Activated naive CD8-positive, alpha-beta T cell treated with anti-CD3 and anti-CD28 coated beads, Interleukin-2, amount 10 ng/mL, durations not matched to agents 7 days and 5 days (primary cell): ENCODE measurements at places on chromosomes 1 and 21.

DNA sequence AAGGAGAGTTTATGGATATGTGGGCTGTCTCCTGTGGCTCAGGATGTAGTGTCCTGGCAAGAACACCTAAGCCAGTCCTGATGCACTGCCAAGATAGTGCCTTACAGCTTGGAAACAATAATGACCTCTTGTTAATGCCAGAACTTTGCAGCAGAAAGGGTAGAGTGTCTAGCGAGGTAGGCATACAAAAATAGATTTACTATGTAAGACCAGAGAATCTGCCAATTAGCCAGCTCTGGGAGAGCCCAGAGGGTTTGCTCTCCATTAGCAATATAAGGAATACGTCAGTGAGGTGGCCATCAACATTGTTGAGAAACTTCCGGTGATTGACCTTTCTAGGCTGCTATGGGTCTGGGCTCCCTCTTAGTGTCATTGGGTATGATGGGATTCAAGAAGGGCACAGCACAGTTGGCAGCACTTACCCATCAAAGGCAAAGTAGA lies 178.5 kb upstream of the GALNT2 start:
- no peaks in the 10 kb centered on the region for H3K4me1 ChIP-seq
- no peak for DNase-seq
- H3K27ac ChIP-seq: no peak overlapping the region

DNA sequence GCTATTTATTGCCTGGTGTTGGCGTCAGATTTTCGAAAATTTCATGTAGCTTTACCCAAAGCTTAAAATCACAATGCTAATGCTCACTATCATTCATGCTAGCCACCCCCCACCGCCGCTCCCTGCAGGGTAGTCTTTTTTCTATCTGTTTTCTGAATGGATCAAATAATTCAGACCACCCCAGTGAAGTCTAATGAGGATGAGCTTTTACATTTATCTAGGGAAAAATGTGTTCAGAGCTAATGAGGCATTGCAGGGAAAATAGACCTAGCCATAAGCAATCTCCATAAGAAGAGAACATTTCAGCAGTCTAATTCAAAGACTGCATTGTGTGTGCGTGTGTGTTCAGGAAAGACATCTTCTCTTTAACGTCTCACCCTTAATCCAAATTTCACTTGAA lies 533.0 kb upstream of the PRMT6 start:
- H3K27me3 ChIP-seq: no peaks in the 10 kb centered on the region
- H3K4me1 ChIP-seq: no peaks in the 10 kb centered on the region
- H3K4me3 ChIP-seq: no peak overlapping the region
- no peaks in the 10 kb centered on the region for H3K36me3 ChIP-seq
- DNase-seq: no peak
- H3K27ac ChIP-seq: no peak overlapping the region

DNA sequence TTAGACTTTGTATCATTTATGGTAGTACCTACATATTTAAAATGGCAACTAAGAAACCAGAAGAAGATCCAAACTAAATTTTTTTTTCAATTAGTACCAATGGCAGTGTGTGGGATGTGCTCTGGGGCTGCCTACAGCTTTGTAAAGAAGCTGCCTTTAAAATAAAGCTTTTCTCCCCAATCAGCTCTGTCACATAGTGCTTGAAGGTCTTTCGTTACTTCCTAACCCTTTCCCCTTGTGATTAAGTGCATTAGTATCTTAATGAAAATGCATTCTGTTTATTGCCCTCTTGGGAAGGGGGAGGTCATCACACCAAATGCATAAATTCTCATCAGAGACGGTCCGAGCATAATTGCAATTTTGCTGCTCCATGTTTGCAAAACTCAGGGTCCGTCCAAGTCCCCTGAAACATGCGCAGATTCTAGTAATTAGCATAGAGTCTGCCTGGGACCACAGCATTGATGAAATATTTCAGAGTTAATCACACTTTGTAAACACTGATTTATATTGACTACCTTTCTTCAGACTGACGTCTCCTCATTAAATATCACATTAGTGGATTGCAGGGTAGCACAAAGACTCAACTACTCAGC lies 71.3 kb downstream of the ESRRG start:
- H3K27ac ChIP-seq: no peak overlapping the region
- DNase-seq: no peak
- H3K36me3 ChIP-seq: no peaks in the 10 kb centered on the region

DNA sequence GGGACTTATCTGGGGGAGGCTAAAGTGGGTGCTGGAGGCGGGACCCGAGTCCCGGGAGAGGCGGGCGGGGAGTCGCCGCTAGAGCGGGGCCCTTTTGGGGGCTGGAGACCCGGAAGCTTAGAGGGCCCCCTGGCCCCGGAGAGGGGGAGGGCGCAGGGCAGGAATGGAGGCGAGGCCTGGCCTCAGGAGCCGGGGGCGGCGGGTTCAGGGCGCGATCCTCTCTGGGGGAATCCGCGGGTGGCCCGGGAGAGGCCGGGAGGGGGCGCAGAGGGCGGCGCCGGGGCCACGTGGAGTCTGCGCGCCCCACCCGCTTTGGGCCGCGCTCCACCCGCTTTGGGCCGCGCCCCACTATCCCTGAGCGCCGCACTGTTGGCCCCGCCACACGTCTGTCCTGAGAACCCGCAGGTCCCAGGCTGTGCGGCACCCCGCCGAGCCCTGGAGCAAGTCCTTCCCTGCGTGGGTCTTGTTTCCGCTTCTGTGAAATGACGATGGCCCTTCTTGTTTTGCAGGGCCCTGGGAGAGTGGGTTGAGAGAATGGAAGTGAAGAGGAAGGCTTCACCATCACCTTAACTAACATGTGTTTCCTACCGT lies 84.4 kb downstream of the NKAIN1 start:
- H3K36me3 ChIP-seq: no peaks in the 10 kb centered on the region
- DNase-seq: peak; percentile 80
- H3K27ac ChIP-seq: peak overlapping the region; percentile 61
- H3K4me3 ChIP-seq: peak overlapping the region; percentile 92

GRCh38 chr1:206075786-206076755 lies 23.1 kb downstream of the RHEX start:
- H3K27ac ChIP-seq: no peak overlapping the region
- peaks cover 33% of the 10 kb centered on the region for H3K27me3 ChIP-seq
- no peaks in the 10 kb centered on the region for H3K36me3 ChIP-seq
- DNase-seq: no peak
- H3K4me3 ChIP-seq: no peak overlapping the region
